Hepatocyte (in vitro differentiated cells): ENCODE measurements at places on chromosomes 6 and 20. TPM values are rescaled to one million over a fixed set of nuclear protein-coding genes. Genes with fewer than 3 reads are reported as not detected.

DNA sequence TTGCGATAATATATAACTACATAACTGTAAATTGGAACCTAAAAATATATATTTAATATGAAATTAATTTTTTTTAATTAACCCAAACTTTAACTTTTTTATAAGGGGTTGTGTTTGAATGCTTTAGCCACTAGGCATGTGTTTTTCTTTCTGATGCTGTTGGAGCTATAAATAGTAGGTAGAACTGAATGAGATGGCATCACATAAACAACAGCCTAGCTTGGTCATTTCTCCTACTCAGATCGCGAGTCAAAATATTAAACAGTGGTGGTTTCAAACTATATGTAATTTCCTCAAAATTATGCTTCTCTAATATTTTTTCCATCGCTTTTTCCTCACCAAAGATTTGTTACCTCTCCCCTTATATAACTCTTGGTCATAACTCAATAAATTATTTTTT, 243.2 kb downstream of the ARID1B start:
- peak; percentile 14 for DNase-seq
- peak overlapping the region; percentile 100 for H3K27ac ChIP-seq
- peak overlapping the region; percentile 87 for H3K4me3 ChIP-seq
- H3K36me3 ChIP-seq: no peaks in the 10 kb centered on the region
- H3K27me3 ChIP-seq: no peaks in the 10 kb centered on the region

Gene ATAT1
- total RNA-seq: 6.9 and 7.0 TPM in 2 replicates

DNA sequence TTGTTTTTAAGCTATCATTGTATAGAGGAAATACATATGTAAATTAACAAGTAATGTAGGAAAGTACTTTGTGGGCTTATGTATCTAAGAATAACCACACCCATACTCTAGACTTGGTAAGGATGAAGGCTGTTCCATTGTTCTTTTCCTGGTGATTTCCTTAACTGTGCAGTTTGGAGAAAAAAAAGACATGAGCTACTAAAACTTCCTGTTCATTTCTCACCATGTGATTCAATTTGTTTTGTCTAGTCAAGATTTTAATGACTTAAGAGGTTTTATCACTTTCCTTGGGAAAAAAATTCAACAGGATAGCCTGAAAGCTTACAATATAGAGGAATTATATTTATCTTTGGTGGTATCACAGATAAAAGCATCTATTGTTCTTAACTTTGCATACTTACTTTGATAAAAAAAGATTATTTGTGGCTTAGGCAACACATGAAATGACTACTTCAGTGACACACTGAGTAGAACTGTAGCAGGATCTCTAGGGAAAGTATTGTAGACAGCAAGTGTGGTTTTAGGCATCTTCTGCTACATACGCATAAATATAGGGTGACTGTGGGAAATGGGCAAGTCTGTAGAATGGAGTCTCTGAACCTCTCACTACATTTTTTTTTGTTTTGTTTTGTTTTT, 80.3 kb downstream of the GJA1 start:
- H3K27ac ChIP-seq: no peak overlapping the region
- H3K27me3 ChIP-seq: no peaks in the 10 kb centered on the region
- no peak overlapping the region for H3K4me3 ChIP-seq
- DNase-seq: no peak
- peaks cover 1% of the 10 kb centered on the region for H3K4me1 ChIP-seq

Gene SLC22A3
- 34.3 and 40.3 TPM in 2 replicates for total RNA-seq

GRCh38 chr6:99019381-99019780, 71.6 kb upstream of the FBXL4 start:
- H3K27ac ChIP-seq: no peak overlapping the region
- no peaks in the 10 kb centered on the region for H3K27me3 ChIP-seq
- no peak overlapping the region for H3K4me3 ChIP-seq
- no peaks in the 10 kb centered on the region for H3K36me3 ChIP-seq

DNA sequence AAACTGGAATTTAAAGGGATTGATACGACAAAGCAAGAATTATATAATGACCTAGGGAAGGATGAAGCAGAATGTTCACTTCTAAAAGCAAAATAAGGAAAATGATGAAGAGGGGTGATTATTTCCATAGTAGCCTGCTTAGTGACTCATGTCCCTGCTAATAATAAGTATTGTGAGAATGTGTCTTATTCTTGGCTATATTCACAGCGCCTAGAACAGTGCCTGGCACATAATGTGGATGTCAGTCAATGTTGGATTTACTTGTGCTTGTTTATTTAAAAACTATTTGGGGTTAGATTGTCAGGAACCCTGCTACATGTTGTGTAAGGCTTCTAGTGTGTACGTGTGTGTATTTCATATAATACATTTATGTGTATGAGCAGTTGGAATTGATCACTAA, 85.1 kb downstream of the ZFAND3 start:
- H3K27me3 ChIP-seq: no peaks in the 10 kb centered on the region
- H3K4me3 ChIP-seq: no peak overlapping the region
- no peaks in the 10 kb centered on the region for H3K4me1 ChIP-seq
- DNase-seq: no peak

- H3K27me3 ChIP-seq: no peaks in the 10 kb centered on the region
- H3K27ac ChIP-seq: no peak overlapping the region
Observed at GRCh38 chr20:37388831-37389230, 42.9 kb downstream of the SRC start.
